ENCODE measurements at places on chromosomes 2 and 18. TPM values are rescaled to one million over a fixed set of nuclear protein-coding genes. Genes with fewer than 3 reads are reported as not detected.

The RANBP2 gene
- 79.8 TPM for total RNA-seq

The DNAH7 gene
- total RNA-seq, result 0.19 TPM

The PHLPP1 gene
- total RNA-seq, result 4.6 TPM

The SPC25 gene
- total RNA-seq, result 8.6 TPM

The OTX1 gene
- not detected for total RNA-seq

The GDF7 gene
- total RNA-seq, result 0.28 TPM

The CDH20 gene
- total RNA-seq, result 0.28 TPM

The FANCL gene
- 19.7 TPM for total RNA-seq

The TUBB8B gene
- total RNA-seq, result not detected

The NFATC1 gene
- total RNA-seq, result 2.3 TPM

The LYG1 gene
- total RNA-seq, result 0.85 TPM

The ROCK1 gene
- total RNA-seq, result 27.9 TPM

The GLI2 gene
- total RNA-seq, result 9.8 TPM

The AKAIN1 gene
- total RNA-seq, result not detected

The CAVIN2 gene
- total RNA-seq, result 41.2 TPM

The SERPINB13 gene
- not detected for total RNA-seq

The SLC23A3 gene
- total RNA-seq, result 1.7 TPM

The PTGR3 gene
- total RNA-seq, result 24.3 TPM

The IL36RN gene
- under 0.01 TPM for total RNA-seq

The CASP10 gene
- 8.2 TPM for total RNA-seq

The SULT1C2 gene
- under 0.01 TPM for total RNA-seq

The TXNDC2 gene
- not detected for total RNA-seq

The GTF2A1L gene
- total RNA-seq, result 1.1 TPM

The NR4A2 gene
- total RNA-seq, result 0.85 TPM

The ITGA6 gene
- 22.6 TPM for total RNA-seq

The GPR39 gene
- 2.3 TPM for total RNA-seq

The RNF152 gene
- total RNA-seq, result 90.5 TPM

The PTPRN gene
- 12.7 TPM for total RNA-seq

The CLEC4F gene
- not detected for total RNA-seq

The CERKL gene
- total RNA-seq, result under 0.01 TPM

The KIF1A gene
- not detected for total RNA-seq

The DCDC2C gene
- not detected for total RNA-seq

The NDUFS1 gene
- total RNA-seq, result 161 TPM

The ALPP gene
- not detected for total RNA-seq

The KATNAL2 gene
- 0.96 TPM for total RNA-seq

The ALKAL2 gene
- total RNA-seq, result not detected

The LOXHD1 gene
- not detected for total RNA-seq

The FHL2 gene
- 247 TPM for total RNA-seq

The SLC25A12 gene
- total RNA-seq, result 16.6 TPM

The ZAP70 gene
- total RNA-seq, result not detected

The IL36A gene
- not detected for total RNA-seq

The CXXC1 gene
- total RNA-seq, result 24.5 TPM

The CELF4 gene
- total RNA-seq, result not detected

The ELAC1 gene
- total RNA-seq, result 2.5 TPM

The CNRIP1 gene
- total RNA-seq, result 16.9 TPM

The ZC3H8 gene
- total RNA-seq, result 5.8 TPM

The TANK gene
- total RNA-seq, result 82.6 TPM
